Naive thymus-derived CD8-positive, alpha-beta T cell (primary cell): ENCODE measurements at places on chromosomes 11 and 22. TPM values are rescaled to one million over a fixed set of nuclear protein-coding genes. Genes with fewer than 3 reads are reported as not detected.

DNA sequence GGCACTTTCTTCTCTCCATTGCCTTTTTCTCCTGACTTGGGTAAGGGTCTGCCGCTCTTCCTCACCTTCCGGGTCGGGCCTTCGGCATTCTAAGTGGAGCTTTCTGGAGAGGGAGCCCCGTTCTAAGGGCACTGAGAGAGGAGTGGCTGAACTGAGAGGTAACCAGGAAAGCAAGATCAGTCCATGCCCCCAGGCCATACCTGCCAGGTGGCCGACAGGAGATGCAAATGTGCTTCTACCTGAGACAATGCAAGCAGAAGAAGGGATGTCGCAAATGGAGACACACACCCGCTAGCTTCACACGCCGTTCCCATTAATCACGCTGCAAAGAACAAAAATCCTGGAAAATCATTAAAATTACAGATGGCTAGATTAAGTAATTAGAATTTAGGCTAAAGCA is 156.4 kb upstream of the TBCEL start:
- H3K36me3 ChIP-seq, result no peaks in the 10 kb centered on the region
- H3K4me3 ChIP-seq, result no peak overlapping the region
- DNase-seq, result no peak
- peaks cover 26% of the 10 kb centered on the region for H3K4me1 ChIP-seq
- H3K27me3 ChIP-seq, result peaks cover 37% of the 10 kb centered on the region

Gene MS4A7
- total RNA-seq, result 1.3 TPM

GRCh38 chr11:8937159-8937558 is 4.4 kb upstream of the C11orf16 start:
- H3K27me3 ChIP-seq, result peaks cover 4% of the 10 kb centered on the region
- no peak overlapping the region for H3K27ac ChIP-seq
- H3K36me3 ChIP-seq, result no peaks in the 10 kb centered on the region
- no peak for DNase-seq
- no peaks in the 10 kb centered on the region for H3K4me1 ChIP-seq

- peaks cover 19% of the 10 kb centered on the region for H3K4me1 ChIP-seq
- peak overlapping the region; percentile 97 for H3K27ac ChIP-seq
- no peaks in the 10 kb centered on the region for H3K36me3 ChIP-seq
- no peaks in the 10 kb centered on the region for H3K27me3 ChIP-seq
Measured at GRCh38 chr22:37196539-37197450, 8.7 kb upstream of the C1QTNF6 start.

- H3K27ac ChIP-seq, result no peak overlapping the region
- DNase-seq, result no peak
- no peak overlapping the region for H3K4me3 ChIP-seq
Measured at GRCh38 chr11:19092850-19093249, 24.1 kb upstream of the ZDHHC13 start.

- H3K27me3 ChIP-seq, result no peaks in the 10 kb centered on the region
- H3K27ac ChIP-seq, result peak overlapping the region; percentile 92
- peaks cover 34% of the 10 kb centered on the region for H3K4me1 ChIP-seq
- H3K4me3 ChIP-seq, result peak overlapping the region; percentile 72
Measured at GRCh38 chr22:44493206-44493605, 4.8 kb downstream of the RTL6 start.

Gene UBQLN3
- total RNA-seq, result 0.41 TPM

GRCh38 chr22:36303874-36304273 is 50.9 kb downstream of the APOL1 start:
- H3K4me3 ChIP-seq, result no peak overlapping the region
- no peak for DNase-seq
- no peak overlapping the region for H3K27ac ChIP-seq
- H3K36me3 ChIP-seq, result peaks cover 97% of the 10 kb centered on the region
- H3K27me3 ChIP-seq, result no peaks in the 10 kb centered on the region

- H3K27ac ChIP-seq, result peak overlapping the region; percentile 31
- no peak overlapping the region for H3K4me3 ChIP-seq
- no peaks in the 10 kb centered on the region for H3K36me3 ChIP-seq
- H3K4me1 ChIP-seq, result peaks cover 39% of the 10 kb centered on the region
Measured at GRCh38 chr22:41417622-41418390, 28.8 kb downstream of the TOB2 start.

DNA sequence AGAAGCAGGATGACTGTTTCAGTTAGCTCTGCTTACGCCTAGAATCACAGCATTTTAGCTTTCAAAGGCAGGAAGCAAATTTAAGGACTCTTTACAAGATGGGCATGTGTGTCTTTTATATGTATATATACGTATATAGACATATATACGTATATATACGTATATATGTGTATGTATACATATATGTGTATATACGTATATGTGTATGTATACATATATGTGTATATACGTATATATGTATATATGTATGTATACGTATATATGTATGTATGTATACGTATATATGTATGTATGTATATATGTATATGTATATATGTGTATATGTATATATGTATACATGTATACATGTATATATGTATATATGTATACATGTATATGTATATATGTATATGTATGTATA is 111.1 kb downstream of the FBXO7 start:
- DNase-seq, result no peak
- no peak overlapping the region for H3K27ac ChIP-seq
- no peaks in the 10 kb centered on the region for H3K36me3 ChIP-seq

GRCh38 chr11:73759610-73760134 is 1.2 kb downstream of the RAB6A start:
- H3K27me3 ChIP-seq, result no peaks in the 10 kb centered on the region
- H3K27ac ChIP-seq, result peak overlapping the region; percentile 81
- no peak for DNase-seq
- H3K4me1 ChIP-seq, result peaks cover 41% of the 10 kb centered on the region
- peak overlapping the region; percentile 90 for H3K4me3 ChIP-seq
